ENCODE measurements at places on chromosomes 1 and 21.

GRCh38 chr1:212752934-212753497 lies 38.6 kb downstream of the NSL1 start:
- no peak for DNase-seq

- no peak for DNase-seq
Observed at GRCh38 chr1:158035976-158036583, 42.6 kb downstream of the KIRREL1 start.

DNA sequence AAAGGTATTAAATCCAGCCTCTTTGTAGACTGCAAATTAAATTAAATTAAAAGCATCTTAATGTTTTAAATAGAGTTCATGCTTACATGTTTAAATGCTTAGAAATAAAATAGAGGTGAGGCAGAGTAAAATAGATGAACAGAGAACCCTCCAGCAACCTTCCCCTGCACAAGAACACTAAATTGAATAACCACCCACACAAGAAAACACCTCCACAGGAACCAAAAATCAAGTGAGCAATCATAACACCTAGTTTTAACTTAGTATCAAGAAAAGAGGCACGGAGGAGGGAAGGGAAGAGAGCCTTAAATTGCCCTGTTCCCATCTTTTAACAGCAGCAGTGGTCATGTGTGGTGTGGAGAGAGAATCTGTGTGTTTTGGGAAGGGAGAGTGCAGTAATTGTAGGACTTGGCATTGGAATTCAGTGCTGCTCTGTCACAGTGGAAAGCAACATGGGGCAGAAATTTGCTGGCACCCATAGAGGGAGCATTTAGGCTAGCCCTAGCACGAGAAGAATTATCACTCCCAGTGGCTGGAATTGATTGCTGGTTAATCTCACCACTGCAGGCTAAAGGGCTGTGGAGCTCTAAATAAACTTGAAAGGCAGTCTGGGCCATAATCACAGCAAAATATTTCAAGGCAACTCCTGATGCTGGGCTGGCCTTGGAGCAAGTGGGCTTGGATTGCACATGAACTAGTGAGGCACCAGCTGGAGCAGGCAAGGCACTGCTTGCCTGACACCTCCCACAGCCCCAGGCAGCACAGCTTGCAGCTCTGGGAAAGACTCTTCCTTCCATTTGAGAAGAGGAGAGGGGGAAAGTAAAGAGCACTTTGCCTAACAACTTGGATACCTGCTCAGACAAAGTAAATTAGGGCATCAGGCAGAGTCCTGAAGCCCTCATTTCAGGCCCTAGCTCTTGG lies 1478.8 kb downstream of the NCAM2 start:
- no peak for DNase-seq

GRCh38 chr1:224175617-224176016 lies 7.4 kb upstream of the DEGS1 start:
- DNase-seq, result no peak

DNA sequence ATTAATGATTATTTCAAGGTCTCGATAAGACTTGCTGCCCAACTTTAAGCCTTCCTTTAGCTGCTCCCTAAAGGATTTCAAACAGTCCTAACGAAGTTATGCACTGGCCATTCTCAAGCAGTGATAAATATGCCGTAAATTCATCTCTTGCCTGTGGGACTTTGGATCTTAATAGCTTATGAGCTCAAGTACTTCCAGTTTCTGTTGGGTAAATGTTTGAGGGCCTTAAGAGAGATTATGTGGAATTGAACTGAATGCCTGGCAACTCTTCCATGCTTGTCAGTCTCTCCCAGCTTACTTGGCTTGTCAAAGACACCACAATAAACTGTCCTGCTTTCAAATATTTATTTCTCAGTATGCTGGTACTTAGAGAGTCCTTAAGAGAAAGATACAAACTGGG lies 3.5 kb upstream of the OR10J4 start:
- DNase-seq, result no peak

GRCh38 chr1:108801101-108801500 lies 54.6 kb downstream of the STXBP3 start:
- DNase-seq, result no peak

DNA sequence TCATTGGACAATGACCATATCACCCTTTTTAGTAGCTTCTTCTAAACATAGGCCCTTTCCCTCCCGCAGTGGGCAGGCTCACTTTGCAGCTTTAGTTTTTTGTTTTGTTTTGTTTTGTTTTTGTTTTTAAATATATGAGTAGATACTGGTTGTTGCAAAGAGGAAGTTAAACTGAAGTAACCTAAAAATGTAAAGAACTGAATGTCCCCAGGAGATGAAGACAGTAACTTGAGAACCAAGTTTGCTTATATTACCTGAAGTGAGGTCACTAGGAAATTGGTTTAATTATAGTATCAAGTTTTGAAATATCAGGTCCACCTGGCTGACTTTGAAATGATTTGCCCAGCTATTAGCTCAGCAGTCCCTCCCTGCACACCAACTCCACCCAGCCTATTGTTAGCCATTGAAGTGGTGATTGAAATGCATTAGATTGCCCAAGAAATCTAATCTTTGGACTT lies 18.2 kb downstream of the SMAP2 start:
- no peak for DNase-seq

DNA sequence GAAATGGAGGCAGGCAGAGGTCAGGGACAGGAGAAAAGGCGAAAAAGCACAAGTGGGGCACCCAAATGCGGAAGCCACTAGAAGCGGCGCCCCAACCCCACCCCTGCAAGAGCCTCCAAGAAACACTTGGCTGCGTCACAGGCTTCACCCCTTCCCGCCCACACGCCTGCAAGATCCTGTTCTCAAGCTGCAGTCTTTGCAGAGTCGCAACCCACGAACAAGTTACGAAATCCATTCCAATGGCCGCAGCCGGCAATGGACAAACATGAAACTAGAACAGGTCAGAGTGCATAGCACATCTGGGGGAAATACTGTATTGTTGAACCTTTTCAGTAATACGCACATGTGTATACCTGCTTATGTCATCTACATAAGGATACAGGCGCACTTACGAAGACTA lies 103.6 kb downstream of the PSMG1 start:
- peak; percentile 48 for DNase-seq

- DNase-seq, result no peak
Observed at GRCh38 chr1:214632091-214632490, 29.1 kb downstream of the CENPF start.

DNA sequence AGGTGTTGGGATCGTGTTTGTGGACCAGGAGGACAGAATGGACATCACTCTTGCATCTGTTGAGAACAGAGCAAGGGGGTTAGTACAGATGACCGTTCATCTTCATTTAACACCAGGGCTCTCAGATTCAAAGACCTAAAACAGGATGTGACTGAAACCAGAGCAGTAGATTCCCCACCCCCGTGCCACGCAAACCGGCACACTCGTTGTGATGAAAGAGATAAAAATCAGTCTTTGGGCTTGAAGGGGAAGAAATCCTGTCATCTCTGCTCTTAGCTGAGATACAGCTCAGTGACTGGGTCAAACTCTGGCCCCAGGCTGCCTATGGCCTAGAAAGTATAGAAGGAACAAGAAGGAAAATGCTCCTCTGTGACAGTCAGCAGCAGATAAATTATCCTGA lies 146.2 kb upstream of the KRTAP19-8 start:
- DNase-seq, result no peak

GRCh38 chr1:200161801-200162200 lies 134.3 kb downstream of the NR5A2 start:
- no peak for DNase-seq

GRCh38 chr21:44518686-44519085 lies 21.3 kb downstream of the KRTAP10-1 start:
- no peak for DNase-seq

DNA sequence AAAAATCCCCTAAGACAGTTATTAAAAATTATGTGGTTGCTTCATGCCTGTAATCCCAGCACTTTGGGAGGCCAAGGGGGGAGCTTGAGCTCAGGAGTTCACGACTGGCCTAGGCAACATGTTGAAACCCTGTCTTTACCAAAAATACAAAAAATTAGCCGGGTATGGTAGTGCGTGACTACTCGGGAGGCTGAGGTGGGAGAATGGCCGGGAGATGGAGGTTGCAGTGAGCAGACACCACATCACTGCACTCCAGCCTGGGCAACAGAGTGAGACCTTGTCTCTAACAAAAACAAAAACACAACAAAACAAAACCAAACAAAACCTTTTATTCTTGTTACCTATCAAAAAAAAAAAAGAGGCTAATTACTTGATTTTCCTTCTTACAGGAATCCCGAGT lies 2.1 kb downstream of the ELK4 start:
- no peak for DNase-seq

DNA sequence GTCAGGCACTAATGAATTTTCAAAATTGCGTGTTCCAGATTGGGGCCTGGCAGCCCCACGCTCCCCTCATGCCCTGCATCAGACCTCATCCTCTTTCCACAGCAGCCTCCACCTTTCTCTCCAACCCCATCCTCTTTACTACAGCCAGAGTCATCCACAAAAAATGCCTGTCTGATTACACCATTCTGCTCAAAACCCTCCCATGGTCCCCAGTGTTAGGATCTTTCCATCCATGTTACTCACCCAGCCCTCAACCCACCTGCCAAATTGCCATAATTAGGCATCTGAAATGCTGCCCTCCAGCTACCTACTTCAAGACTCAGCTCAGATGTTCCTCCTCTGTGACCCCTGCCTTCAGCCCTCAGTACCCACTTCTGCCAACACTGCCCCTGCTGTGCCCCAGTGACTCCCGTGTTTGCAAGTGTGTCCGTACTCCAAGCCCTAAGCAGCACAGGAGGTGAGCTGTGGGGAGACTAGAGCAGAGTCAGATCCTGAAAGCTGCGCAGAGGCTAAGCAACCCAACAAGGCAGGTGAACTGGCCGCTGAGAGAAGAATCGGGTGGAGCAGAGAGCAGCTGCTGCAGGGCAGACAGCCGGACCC lies 715 bp upstream of the ARTN start:
- DNase-seq, result no peak

- no peak for DNase-seq
Observed at GRCh38 chr1:48309564-48310082, 87.1 kb downstream of the SLC5A9 start.

- no peak for DNase-seq
Observed at GRCh38 chr1:20956272-20956671, 169.2 kb upstream of the HP1BP3 start.

DNA sequence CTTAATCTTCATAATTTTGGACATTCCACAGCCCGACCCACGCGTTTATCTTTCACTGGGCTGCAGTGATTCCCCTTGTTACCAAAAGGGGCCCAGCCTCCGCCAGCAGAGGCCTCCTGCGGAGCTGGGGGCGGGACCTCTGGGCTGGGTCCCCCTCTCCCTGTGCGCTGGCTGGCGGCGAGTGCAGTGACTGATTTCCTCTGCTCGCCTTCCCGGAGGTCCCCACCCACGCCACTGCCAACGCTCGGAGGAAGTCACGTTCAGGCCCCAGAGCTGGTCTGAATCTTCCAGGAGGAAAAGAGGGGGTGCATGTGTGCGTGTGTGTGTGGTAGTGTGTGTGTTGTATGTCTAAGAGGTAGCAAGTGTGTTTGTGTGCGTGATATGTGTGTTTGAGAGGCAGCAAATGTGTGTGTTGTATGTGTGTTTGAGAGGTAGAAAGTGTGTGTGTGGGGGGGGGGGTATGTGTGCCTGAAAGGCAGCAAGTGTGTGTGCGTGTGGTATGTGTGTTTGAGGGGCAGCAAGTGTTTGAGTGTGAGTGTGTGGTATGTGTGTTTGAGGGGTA lies 35.0 kb upstream of the JAK1 start:
- peak; percentile 9 for DNase-seq

GRCh38 chr1:101029184-101029583 lies 3.6 kb upstream of the DPH5 start:
- no peak for DNase-seq

DNA sequence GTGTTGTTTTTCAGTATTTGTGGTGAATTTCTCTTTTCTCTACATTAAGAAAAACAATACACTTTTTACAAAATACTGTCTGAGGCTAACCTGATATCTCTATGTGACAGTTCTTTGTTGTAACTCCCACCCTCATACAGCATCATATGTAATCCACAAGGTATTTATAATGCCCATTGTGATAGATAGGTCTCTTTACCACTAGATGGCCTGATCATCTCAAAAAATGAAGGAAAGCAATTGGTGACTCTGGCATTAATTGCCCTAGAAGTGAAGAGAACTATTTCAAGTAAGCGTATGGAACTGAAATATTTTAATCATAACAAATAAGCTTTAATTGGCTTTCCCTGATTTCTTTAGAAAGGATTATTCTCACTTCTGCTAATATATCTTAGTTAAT lies 36.2 kb upstream of the HFM1 start:
- no peak for DNase-seq

DNA sequence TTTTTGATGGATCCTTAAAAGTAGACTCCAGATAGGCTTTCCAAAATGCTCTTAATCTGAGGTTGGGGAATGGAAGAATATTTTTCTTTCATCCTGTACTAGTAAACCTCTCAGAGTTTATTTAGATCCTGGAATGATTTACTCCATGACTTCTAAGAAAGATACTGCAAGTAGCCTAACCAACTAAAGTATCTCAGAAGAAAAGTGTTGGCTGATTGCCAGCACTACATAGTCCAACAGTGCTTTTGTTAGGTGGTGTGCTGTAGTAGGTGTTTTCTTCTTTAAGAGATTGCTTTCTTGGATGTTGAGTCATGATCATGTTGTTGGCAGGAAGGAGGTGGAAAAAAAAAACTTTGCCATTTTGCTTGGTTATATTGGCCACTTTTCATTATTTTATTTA lies 119.8 kb downstream of the OSBPL9 start:
- no peak for DNase-seq

DNA sequence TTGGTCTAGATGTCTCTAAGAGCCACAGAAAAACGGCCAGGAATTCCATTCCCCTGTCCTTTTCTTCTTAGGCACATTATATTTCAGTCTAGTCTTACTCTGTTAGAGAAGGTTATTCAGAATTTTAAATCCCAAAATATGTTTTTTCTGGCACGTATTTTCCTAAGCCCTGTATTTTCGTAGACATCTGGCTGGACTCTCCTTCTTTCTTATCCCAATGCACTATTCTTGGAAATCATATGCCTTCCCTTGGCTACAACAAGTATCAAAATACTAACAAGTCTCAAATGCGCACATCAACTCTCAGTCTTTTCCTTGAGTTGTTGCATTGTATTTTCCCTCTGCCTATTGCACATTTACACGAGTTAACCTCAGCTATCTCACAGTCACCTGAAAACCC lies 96.2 kb downstream of the DPYD start:
- no peak for DNase-seq

DNA sequence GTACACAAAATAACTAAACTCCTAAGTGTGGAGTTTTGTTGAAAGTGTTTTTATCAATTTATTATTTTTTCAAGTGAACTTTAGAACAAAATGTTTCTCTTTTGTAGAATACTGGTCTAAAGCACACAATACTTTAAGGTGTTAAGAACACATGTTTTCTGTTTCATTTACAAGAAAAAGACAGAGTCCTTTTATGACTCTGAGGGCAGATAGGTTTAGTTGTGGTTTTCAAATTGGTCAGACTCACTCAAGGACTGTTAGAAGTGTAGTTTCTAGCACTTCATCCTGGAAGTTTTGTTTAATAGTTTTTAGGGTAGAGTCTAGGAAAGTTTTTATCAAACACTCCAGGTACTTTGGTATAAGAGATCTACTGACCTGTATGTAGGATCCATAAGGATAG lies 376.5 kb downstream of the LRRIQ3 start:
- DNase-seq, result no peak
